ENCODE measurements at places on chromosomes 5 and 9.

DNA sequence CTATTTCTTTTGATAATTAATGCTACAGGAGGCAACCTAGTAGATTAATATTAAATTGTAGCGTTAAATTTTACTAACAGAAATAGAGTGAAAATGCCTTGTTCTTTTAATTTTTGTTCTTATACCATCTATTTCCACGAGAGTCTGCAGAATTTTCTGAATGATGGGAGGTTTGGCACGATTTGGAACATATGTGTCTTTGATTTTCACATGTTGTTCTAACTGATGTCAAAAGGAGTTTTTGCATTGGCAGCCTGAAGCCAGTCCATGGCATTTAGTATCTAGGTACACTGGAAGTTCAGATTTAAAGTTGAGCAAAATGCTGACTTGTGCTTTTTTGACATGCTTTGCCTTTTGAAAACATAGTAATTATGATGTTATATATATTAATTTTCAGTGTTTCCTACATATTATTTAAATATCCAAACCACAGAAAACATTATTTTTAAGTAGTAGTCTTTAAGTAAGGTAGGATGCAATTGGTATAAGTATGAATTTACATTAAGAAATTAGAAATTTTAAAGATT lies 103.0 kb downstream of the PBX3 start:
- DNase-seq: no peak

GRCh38 chr5:10652606-10653005 lies 88.7 kb downstream of the ANKRD33B start:
- no peak for DNase-seq

GRCh38 chr9:117643288-117643654 lies 60.9 kb upstream of the TLR4 start:
- no peak for DNase-seq

DNA sequence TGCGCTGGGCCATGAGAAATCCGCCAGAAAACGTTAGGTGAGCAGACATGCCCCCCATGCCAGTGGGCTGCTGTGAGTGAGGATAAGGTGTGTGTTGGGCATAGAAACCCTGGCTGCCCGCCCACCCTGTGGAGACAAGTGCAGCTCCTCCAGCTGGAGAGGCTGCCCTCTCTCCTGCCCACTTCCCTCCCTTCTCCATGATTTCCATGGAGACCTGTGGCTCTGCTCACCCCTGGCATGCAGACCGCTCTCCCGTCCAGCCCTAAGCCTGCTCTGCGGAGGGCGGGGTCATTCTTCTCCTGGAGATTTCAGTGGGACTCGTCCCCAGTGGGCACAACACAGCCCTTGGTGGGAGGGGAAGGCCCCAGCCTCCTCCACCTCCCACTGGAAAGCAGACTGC lies 133.0 kb upstream of the FAM120A start:
- DNase-seq: no peak

- DNase-seq: no peak
Measured at GRCh38 chr5:2802693-2803365, 51.4 kb upstream of the IRX2 start.

Data from activated T-helper 1 cell treated with anti-CD3 and anti-CD28 coated beads, Interleukin-2, amount 50 U/mL, for 16 hours (primary cell).